ENCODE measurements at places on chromosomes 16 and 17.

DNA sequence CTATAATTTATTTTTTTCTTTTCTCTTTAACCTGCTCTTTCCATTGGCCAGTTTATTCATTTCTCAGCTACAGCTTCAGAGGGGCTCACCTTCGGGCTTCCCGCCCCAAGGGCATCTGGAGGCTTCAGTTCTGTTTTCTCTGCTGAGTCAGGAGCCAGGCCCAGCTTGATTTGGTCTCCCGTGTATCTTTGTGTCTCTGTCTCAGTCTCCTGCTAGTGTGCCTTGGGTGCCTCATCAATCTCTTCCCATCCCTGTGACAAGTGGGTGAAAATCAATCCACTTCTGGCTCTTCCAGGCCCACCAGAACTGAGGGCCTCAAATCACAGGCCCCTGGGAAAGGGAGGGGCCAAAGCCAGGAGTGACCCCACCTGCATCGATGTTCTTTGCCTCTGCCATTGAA lies 72.1 kb downstream of the CCDC182 start:
- no peak for DNase-seq

- DNase-seq = no peak
These were observed 186.0 kb upstream of the RPL38 start for GRCh38 chr17:74017466-74017865.

GRCh38 chr17:3527896-3528295 lies 29.7 kb downstream of the TRPV3 start:
- DNase-seq = no peak

GRCh38 chr17:57696050-57696449 lies 49.0 kb downstream of the CCDC182 start:
- DNase-seq = no peak

DNA sequence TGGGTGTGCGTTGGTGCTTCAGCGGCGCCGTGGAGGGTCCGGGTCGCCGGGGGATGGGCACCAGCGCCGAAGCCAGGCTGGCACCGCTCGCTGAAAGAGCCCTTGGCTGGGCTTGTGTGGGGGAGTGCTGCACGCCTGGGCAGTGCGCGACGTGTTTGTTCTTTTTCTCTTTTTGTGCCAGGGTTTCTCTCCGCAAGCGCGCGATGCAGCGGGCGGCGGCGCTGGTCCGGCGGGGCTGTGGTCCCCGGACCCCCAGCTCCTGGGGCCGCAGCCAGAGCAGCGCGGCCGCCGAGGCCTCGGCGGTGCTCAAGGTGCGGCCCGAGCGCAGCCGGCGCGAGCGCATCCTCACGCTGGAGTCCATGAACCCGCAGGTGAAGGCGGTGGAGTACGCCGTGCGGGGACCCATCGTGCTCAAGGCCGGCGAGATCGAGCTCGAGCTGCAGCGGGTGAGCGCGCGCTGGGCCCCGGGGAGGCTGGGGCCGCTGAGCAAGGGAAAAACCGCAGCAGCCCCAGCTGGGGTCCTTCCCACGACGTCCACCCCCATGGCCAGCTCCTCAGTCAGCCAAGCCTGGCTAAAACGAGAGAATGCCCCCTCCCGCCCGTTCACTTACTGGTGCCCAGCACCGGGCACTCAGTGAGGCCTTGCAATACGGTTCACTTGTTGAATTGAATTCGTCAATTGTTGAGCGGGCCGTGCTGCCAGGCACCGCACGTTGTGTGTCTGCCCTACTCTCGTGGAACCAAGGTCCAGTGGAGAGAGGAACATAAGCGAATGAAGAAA lies 541 bp downstream of the GPT2 start:
- no peak for DNase-seq
